Natural killer cell treated with Interleukin-12 subunit alpha and Interleukin-12 subunit beta and Interleukin-15 and Interleukin-18, amount 100 ng/mL, for 72 hours (primary cell): ENCODE measurements at places on chromosomes 2 and 18. TPM values are rescaled to one million over a fixed set of nuclear protein-coding genes. Genes with fewer than 3 reads are reported as not detected.

DNA sequence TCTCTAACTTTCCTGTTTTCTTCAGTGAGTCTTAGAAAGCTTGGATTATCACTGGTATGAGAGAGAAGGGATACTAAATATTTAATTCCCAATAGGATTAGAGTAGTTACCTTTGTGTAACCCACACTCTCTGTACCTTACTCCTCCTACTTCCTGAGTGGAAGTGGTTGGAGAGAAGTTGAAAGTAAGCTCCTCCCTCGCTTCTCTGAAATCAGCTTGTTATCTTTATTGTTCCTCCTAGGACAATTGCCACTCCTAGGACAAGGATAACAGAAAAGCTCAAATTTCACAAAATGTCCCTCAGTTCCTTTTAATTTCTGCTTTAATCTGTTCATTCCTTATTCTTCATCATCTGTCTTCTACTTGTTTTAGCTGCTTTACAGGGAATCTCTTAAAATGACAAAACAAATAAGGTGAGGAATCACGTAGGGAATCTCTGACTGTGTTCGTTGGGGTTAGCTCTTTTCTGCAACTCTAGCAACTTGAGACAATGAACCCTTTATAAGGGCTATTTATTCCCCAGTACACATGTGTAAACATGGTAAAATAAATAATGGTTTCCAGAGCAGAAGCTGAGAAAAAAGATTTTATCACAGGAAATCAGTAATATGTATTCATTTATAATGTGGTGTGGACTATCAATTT, 8.6 kb downstream of the ITPRID2 start:
- DNase-seq, result no peak

GRCh38 chr18:66558773-66559172, 45.1 kb downstream of the CDH19 start:
- no peak for DNase-seq

DNA sequence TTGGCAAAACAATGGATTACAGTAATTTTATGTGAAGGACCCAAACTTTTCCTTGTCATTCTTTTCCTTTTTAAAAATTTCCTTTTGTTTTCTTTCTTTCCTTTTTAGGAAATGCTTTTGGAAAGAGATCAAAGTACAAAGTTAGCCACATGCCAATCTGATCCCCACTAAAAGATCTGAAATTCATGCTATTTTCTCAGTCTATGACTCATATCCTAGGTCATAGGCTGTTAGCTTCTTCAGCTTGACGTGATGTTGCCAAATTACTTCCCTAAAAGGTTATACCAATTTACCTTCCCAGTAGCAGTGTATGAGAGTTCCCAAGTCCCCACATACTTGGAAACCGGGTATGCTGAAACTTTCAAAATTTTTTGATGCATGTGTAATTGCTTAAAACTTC, 355.3 kb downstream of the INSIG2 start:
- DNase-seq, result no peak

GRCh38 chr2:241894056-241894641, 24.6 kb downstream of the RTP5 start:
- DNase-seq, result no peak

DNA sequence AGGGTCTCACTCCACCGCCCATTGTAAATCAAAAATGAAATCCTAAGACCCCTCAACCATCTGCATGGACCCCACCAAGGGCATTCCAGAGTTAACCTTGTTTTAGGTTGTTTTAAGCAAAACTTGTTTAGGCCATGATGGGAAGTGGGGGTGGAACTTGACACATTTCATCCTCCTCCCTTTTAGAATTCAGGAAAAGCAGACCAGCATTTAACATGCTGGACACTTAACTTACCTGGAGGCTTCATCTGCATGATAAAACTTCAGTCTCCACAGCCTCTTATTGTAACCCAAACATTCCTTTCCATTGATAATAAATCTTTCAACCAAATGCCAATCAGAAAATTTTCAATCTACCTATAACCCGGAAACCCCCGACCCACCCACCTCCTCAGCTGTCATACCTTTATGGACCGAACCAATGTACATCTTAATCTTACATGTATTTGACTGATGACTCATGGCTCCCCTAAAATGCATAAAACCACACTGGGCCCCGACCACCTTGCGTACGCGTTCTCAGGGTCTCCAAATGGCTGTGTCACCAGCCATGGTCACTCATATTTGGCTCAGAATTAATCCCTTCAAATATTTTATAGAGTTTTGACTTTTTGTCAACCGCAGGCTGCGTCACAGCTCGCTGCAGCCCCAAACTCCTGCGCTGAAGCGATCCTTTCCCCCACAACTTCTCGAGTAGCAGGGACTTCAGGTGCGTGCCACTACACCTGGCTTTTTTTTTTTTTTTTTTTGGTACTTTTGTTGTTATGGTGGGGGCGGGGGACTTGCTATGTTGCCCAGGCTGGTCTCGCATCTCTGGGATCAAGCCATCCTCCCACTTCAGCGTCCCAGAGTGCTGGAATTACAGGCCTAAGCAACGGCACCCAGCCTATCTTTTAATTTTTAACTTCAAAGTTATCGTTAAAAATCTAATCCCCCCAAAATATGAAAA, 917 bp downstream of the MPPE1 start:
- DNase-seq, result no peak

DNA sequence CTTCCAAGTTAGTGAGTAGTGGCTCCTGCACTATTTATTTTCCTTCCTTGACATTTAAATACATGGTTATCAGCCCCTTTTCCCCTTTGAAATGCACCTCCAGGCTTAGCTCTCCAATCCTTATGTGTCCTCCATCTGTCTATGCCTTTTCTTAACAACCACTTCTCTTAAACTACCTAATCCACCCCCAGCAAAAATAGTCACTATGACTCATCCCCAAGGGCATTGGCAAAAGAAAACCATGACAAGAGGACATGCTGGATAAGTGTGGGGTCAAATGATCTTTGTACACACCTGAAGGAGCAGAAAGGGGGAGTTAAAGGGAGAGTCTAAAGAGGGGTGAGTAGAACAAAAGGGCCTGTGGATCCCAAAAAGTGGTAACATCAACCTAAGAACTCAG, 127.2 kb downstream of the ANKRD44 start:
- DNase-seq, result no peak

The PRKAG3 gene
- total RNA-seq, result not detected

The LIPG gene
- total RNA-seq, result not detected

The GTF2A1L gene
- not detected for total RNA-seq

The NETO1 gene
- total RNA-seq, result not detected

The CCDC68 gene
- total RNA-seq, result 0.74 TPM

The UBE2F gene
- 51.3 TPM for total RNA-seq
